ENCODE measurements at places on chromosomes 6 and 20.

- DNase-seq, result no peak
These were observed 24.6 kb upstream of the SERPINB1 start for GRCh38 chr6:2866171-2866846.

DNA sequence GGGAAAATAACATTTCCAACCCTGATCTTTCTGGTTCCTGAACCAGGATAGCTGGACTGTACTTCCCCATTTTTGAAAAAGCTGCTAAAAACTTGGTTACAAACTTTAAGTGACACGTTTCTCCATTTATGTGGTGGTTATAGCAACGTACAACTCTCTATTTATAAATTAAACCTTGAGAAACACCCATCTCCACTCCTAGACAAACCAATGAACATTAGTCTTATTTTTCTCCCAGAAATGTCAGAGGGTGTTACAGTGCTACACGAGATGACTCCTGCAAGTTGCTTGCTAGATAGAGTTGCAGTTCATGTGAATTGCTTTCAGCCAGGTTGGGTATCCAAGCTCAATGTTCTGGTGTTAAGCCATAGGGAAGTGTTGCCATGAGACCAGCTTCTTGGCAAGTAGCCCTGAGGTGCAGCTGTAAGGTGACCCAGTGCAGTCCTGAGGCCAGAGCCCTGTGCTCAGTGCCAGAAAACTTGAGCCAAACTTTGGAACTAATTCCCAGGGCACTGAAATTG, 51.3 kb upstream of the REV3L start:
- DNase-seq, result no peak

GRCh38 chr20:19212821-19213502, 520 bp downstream of the SLC24A3 start:
- no peak for DNase-seq

DNA sequence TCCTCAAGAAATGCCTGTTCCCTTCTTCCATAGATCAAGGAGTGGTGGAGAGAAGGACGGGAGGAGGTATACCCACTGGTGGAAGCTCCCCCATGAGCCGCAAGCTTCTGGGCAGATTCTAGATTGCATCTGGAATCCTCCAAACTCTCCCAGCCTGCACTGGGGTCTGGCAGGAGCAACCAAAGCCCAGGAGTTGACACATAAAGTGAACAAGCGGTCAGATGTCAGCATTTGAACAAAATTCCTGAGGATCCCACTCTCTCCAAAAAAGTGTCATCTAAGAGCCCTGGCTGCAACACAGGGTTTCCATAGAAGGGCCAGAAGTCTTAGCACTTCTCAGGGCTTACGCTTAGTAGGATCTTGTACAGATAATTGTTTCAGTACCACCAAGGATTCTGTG, 88.2 kb downstream of the KCNB1 start:
- no peak for DNase-seq

- no peak for DNase-seq
These were observed 12.2 kb upstream of the NCOA3 start for GRCh38 chr20:47489448-47489872.

DNA sequence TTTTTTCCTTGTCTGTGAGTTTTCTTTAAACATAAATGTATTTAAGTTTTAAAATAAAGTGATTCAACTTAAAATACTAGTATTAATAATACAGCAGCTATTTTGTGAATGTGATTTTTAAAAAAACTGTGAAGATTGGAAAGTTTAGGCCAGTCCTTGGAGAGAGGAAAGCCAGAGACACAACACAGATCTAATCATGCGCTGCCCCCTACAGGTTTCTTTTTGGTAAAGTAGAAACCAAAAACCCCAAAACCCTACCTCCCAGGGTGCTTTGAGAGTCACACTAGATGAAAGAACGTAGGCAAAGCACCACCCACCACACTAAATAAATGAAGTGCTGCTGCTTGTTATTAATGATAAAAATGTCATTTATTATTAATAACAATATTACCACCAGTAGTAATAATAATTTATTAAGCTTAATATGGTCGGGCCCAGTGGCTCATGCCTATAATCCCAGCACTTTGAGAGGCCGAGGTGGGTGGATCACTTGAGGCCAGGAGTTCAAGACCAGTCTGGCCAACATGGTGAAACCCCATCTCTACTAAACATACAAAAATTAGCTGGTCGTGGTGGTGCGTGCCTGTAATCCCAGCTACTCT, 33.7 kb downstream of the SLC9A8 start:
- DNase-seq, result no peak

GRCh38 chr6:24667378-24667803, 514 bp downstream of the ACOT13 start:
- DNase-seq, result no peak

DNA sequence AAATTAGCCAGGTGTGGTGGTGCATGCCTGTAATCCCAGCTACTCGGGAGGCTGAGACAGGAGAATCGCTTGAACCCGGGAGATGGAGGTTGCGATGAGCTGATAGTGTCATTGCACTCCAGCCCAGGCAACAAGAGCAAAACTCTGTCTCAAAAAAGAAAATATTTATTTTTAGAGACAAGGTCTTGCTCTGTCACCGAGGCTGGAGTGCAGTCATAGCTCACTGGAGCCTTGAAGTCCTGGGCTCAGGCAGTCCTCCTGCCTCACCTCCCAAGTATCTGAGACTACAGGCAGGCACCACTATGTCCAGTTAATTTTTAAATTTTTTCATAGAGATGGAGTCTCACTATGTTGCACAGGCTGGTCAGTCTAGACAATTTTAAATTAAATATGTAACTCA, 16.2 kb upstream of the CEBPB start:
- no peak for DNase-seq

All from GOT3 (cell line).